Activated T-cell treated with anti-CD3 and anti-CD28 coated beads, Interleukin-2, amount 50 U/mL, for 72 hours (primary cell): ENCODE measurements at places on chromosomes 3 and 15. TPM values are rescaled to one million over a fixed set of nuclear protein-coding genes. Genes with fewer than 3 reads are reported as not detected.

- DNase-seq: no peak
- peak overlapping the region; percentile 43 for H3K27ac ChIP-seq
- H3K36me3 ChIP-seq: no peaks in the 10 kb centered on the region
These were observed 1.4 kb downstream of the MAPKBP1 start for GRCh38 chr15:41775651-41776050.

DNA sequence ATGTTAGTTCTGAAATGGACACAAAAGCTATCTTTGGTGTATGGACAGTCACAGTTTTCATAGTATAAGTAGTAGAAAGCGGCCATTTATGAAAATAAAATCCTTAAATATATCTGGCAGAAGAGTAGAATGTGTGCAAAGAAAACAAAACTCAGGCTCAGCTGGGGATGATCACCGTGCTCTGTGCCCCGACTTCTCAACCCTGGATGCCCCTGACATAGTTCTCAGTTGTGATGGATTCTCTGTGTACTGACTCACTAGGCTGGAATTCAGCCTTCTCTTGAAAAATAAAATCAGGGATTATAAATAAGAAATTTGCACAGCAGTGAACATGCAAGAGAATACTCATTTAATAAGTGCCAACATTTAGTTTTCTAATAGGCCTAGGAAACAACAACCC is 925.1 kb upstream of the NR2F2 start:
- H3K36me3 ChIP-seq: no peaks in the 10 kb centered on the region
- no peaks in the 10 kb centered on the region for H3K4me1 ChIP-seq
- no peak for DNase-seq
- H3K4me3 ChIP-seq: no peak overlapping the region

GRCh38 chr15:95644100-95644875 is 686.2 kb upstream of the NR2F2 start:
- H3K4me1 ChIP-seq: no peaks in the 10 kb centered on the region
- H3K36me3 ChIP-seq: no peaks in the 10 kb centered on the region
- no peak overlapping the region for H3K4me3 ChIP-seq

DNA sequence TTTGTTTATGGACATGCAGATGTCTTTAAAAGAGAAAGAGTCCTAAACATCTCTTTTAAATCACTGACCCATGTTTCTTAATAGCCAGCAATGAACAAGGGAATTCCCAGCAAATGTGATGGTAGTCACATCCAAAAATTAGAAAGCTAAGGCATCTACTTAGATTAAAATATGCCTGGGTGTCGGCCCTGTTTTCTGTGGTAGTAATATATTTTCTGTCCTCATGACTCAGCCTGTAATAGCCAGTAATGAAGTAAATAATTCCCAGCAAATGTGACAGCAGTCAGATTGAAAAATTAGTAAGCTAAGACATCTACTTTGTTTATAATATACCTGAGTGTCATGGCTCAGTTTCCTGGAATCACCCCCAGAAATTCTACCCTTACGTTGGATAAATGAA is 60.6 kb upstream of the MYRIP start:
- H3K27me3 ChIP-seq: peaks cover 7% of the 10 kb centered on the region
- H3K4me1 ChIP-seq: no peaks in the 10 kb centered on the region
- H3K36me3 ChIP-seq: no peaks in the 10 kb centered on the region
- no peak overlapping the region for H3K4me3 ChIP-seq
- DNase-seq: no peak
- no peak overlapping the region for H3K27ac ChIP-seq

GRCh38 chr3:58049143-58049785 is 41.0 kb downstream of the FLNB start:
- H3K36me3 ChIP-seq: peaks cover 1% of the 10 kb centered on the region
- no peak overlapping the region for H3K4me3 ChIP-seq
- peaks cover 62% of the 10 kb centered on the region for H3K4me1 ChIP-seq
- H3K27ac ChIP-seq: no peak overlapping the region

Gene OR5AC2
- total RNA-seq: not detected

Gene ISL2
- 0.77 TPM for total RNA-seq

Gene ASB14
- total RNA-seq: not detected

Gene TRAT1
- 24.1 TPM for total RNA-seq

Gene CPLX3
- 0.14 TPM for total RNA-seq
